Umbilical cord (tissue), 2 donors: ENCODE measurements at places on chromosomes 7 and 10. TPM values are rescaled to one million over a fixed set of nuclear protein-coding genes. Genes with fewer than 3 reads are reported as not detected.

Gene ACTL6B
- total RNA-seq = not detected

Gene NUDCD3
- 51.8 TPM for total RNA-seq

Gene SPDYE9
- 1.7 TPM for total RNA-seq

Gene DMBT1
- total RNA-seq = 0.24 TPM

Gene PITX3
- not detected for total RNA-seq

Gene KIF5B
- total RNA-seq = 155 TPM

Gene CFAP43
- total RNA-seq = 1.7 TPM

Gene MSS51
- 1.4 TPM for total RNA-seq

Gene TOMM7
- 273 TPM for total RNA-seq

Gene SLC26A5
- total RNA-seq = not detected
